ENCODE measurements at places on chromosomes 3 and 15. TPM values are rescaled to one million over a fixed set of nuclear protein-coding genes. Genes with fewer than 3 reads are reported as not detected.

GRCh38 chr3:15065550-15066007, 464 bp upstream of the MRPS25 start:
- DNase-seq: no peak

DNA sequence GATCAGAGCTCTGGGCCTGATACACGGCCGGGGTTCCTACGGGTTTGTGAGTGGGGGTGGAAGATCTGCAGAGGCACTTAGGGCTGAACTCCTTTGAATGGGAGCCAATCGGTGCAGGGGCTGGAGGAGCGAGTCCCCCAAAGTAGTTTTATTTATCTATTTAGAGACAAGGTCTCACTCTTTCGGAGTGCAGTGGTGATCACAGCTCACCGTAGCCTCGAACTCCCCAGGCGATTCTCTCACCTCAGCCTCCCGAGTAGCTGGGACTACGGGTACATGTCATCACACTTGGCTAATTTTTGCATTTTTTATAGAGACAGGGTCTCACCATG, 1.6 kb upstream of the CELSR3 start:
- DNase-seq: no peak

DNA sequence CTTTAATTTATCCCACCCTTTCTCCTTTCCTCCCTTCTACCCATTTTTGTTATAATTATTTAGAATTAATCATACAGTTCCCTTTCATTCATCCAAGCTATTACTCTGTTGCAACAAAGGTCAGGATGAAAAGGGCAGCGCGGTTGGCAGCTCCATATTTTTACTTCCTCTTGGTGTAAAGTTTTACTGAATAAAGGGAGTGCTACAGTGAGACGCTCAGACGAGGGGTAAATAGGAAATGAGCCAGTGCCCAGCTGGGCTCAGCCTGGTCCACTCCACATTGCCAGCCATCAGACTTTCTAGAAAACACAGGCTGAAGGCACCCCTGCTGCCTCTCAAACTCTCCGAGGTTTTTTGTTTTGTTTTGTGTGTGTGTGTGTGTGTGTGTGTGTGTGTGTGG, 21.9 kb upstream of the ZBTB38 start:
- DNase-seq: no peak

DNA sequence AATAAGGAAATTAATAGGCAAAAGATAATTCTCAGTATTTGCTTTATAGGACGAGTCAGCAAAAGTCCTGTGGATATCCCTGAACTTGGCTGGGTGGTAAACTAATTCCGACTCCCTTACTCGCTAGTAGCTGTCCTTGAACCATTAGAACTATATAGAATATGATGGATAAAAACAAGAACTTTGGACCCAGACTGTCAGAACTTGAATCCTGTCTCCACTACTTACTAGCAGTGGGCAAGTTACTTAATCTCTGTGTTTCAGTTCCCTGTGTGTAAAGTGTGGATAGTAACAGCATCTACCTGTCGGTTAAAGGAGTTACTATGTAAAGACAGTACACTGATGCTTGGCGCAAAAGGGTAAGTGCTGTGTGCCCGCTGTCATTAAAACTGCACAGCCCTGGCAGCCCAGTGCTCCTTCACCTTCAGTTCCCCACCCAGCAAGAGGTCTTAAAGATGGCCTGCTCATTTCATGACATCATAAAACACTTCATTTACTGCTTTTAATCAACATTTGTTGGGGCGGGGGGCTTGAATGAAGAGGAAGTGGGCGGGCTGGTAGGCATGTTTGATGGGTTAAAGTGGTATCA, 7.3 kb downstream of the TPM1 start:
- no peak for DNase-seq

DNA sequence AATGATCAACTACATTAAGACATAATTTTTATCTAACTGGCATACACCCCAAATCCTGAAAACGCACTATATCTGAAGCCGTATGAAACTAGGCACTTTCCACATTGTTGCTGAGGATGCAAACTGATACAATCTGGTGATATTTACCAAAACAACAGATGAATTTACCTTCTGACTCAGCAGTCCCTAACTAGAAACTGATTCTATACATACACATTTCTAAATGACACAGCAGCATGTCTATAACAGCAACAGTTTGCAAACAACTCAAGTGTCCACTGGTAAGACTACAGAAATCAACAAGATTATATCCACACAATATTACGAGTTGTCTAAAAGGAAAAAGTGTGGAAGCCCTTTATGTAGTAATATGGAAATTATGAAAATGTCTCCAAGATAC, 22.9 kb downstream of the SECISBP2L start:
- DNase-seq: no peak

DNA sequence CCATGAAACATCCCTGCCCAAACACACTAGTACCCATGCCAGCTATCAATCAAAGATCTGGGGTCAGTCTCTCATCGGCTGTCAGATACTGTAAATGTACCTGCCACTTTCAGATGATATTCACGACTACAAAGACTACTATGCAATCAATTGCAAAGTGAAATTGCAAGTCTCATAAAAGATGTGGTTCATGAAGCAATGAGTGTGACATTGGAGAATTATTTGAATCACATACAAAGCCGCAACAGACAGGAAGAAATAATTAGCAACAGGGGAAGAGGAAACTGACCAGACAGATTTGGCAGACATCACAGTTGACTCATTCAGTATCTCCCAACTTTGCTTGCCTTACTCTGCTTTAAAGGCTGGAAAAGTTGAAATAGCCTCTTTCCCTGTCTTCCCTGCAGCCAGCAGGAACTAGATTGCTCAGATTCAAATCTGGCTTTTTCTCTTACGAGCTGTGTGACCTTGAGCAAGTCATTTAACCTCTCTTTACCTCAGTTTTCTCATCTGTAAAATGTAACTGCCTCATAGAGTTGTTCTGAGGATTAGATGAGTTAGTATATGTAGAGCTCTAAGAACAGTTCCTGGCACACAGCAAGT, 95.7 kb upstream of the C3orf80 start:
- no peak for DNase-seq

DNA sequence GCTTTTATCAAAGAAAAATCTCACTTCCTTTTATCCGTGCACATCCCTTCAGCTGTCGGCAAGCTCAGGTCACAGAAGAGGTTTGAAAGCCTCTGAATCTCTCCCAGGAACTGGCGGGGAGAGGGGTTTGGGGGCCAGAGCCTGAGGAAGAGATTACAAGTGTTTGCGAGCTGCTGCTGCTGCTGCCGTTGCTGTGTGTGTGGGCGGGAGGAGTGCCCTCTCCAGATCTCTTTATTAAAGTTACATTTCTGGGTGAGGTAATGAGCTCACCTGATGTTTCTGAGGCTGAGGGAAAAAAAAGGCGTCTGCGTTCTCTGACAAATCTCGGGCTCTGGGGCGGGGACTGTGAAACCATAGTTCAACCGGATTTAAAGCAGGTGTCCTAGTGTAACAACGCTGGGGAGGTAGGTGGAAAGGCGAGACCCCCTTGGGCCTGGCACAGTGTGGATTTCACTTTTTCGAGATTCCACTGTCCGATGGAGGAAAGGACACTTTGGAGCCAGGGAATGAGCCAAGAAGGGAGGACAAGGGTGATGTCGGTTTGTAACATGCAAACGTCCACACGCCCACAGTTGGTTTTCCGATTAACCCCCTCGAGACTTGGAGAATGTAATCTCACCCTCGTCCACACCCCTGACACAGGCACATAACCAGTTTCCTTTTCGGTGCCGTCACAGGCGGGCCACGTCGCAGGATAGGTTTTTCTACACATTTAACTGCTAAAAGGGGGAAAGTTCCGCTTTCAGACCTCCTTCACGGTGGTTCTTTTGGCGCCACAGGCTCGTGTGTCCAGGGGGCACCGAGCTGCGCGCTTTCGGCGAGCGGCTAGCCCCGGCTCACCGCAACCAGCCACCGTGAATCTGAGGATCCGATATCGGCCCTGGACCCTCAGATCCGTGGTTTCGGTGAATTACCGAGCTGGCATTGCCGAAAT, 2.1 kb downstream of the ALCAM start:
- peak; percentile 60 for DNase-seq

GRCh38 chr15:69734699-69735098, 282.1 kb downstream of the RPLP1 start:
- no peak for DNase-seq

DNA sequence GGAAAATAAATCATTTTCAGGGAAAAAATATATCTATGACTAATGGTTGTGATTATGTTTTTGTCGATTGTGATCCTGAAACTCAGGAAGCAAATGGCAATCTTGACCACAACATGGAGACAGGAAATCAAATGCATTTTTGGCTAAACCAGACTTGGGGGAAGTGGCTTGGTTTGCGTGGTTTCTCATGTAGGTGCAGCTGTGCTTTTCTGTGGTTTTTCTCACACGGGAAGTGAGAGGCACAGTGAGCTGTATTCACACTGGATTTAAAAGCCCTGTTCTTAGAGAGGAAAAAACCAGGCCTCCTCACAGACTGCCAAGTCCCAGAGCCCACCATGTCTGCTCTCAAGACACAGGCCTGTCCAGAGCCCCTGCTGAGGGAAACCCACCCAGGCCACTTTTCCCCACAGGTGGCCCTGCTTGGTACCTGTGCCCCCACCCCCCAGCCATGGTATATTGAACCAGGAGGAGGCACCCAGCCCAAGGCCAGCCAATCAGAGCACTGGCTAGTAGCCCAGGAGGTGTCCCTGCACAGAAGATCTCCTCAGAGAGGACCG, 46.1 kb downstream of the BTD start:
- peak; percentile 32 for DNase-seq

- DNase-seq: no peak
Observed at GRCh38 chr3:194247350-194247740, 103.8 kb downstream of the CPN2 start.

Gene SRGAP3
- total RNA-seq: 0.58 TPM

Gene VIPR1
- 3.6 TPM for total RNA-seq

Gene CILP
- 0.18 TPM for total RNA-seq

Gene PLXNA1
- total RNA-seq: 47.2 TPM
